ENCODE measurements at places on chromosomes 12 and 14.
A peak's percentile ranks its signal among the peaks of the same experiment; 100 is the strongest.

DNA sequence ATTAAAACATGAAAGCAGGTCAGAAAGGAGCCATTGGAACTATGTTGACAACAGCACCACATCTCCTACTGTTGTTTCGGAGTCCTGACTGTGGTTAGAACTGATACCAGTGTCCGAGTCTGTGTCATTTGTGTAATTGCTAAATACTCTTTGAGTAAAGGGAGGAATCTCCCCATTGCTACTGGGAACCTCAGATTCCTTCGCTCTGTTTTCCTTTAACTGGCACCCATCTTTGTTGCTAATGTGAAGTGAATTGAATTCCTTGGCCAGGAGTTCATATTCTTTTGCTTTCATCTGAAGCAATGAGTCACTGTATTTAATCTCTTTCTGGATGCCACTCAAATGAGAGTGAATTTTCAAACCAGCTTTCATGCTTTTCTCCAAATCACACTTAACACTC is 31.5 kb downstream of the RASSF9 start:
- DNase-seq: no peak

DNA sequence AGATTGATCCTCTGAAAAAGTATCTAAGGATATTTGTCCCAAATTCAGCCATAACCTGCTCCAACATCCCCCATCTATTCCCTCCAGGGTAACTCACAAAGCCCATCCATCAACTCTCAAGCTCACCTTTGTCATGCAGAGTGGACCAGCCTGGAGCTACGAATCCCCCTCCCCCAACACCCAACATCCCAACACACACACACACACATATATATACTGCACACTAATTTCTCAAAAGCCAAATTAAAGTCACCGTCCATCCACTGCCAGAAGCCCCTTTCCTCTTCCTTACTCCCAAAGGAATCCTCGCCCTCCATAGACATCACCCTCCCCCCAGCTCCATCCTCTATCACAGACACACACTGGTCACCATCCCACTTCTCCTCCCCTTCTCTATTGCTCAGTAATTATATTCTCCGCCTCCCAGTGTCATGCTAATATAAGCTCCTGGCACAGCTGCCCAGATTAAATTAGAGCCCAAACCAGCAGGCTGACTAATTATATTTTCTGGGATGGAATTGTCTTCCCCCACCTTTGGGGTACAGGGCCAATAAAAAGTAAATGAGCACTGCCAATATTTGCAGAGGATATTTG is 13.5 kb upstream of the TESPA1 start:
- DNase-seq: no peak

- DNase-seq: no peak
Observed at GRCh38 chr12:122125452-122126341, 47.1 kb downstream of the MLXIP start.

GRCh38 chr14:70121521-70121920 is 67.2 kb downstream of the SLC8A3 start:
- peak; percentile 57 for DNase-seq

DNA sequence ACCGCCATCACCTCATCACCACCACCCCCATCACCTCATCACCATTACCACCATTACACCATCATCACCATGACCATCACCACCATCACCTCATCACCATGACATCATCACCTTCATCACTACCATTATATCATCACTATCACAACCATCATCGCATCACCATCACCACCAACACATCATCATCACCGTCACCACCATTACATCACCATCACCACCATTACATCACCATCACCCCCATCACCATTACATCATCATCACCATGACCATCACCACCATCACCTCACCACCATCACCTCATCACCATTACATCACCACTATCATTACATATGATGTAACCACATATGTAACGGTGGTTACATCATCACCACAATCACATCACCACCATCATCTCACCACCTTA is 132.3 kb downstream of the RIMBP2 start:
- DNase-seq: no peak

DNA sequence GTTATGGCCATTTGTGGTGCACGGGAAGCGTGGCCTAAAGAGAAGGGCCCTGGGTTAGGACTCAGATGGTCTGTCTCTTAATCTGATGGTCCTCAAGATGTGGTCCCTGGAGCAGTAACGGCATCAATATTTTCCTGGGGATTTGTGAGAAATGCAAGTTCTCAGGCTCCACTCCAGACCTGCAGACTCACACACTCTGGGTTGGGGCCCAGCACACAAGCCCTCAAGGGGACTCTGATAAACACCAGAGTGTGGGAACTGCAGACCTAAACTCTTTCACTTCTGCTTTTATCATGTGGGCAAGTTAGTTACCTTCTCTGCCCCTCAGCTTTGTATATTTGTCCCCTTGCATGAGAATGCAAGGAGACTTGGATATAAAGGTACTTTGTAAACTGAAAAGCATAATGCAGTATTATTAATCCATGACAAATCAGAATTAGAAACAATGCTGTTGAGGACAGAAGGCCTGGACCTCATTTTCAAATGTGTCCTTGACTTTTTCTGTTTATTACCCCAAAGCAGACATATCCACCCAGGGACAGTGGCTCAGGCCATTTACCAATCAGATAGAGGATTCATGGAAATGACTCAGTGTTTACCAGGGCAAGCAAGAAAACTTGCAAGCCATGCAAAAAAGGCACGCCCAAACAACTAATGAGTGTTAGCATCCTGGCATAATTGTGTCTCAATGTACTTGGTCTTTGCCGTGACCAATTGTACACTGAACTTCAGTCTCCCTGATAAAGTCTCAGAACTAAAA is 157.0 kb downstream of the ASCL1 start:
- DNase-seq: no peak

GRCh38 chr12:77923882-77924281 is 93.2 kb downstream of the NAV3 start:
- no peak for DNase-seq

DNA sequence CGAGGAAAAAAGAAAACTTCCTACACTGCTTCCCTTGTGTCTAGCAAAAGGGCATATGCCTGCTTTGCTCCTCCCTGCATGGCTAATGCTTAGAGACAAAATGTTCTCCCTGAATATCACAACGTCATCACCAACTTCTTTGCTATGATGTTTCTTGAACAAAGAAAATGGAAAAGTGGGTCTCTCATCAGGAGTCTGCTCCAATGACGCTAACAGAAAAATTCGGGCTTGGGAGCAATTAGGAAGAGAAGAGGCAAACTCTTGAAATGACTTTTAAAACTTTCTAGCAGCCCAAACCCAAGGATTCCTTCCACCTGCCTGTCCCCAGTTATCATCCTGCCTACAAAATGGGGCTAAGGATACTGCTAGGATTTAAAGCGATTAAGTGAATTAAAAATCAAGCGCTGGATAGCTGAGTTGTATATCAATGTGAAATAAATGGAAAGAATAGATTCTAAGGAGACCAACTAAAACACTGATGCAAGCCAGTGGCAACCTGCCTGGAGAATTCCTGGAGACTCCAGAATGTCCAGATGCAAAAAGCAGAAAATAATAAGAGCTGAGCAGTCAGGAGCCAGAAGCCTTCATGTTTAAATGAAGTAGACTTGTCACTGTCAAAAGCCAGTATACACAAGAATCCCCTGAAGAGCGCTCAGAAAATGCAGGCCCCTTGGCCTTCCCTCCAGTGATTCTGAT is 183.8 kb downstream of the DPF3 start:
- no peak for DNase-seq

GRCh38 chr12:88509851-88510250 is 70.4 kb downstream of the KITLG start:
- DNase-seq: no peak

DNA sequence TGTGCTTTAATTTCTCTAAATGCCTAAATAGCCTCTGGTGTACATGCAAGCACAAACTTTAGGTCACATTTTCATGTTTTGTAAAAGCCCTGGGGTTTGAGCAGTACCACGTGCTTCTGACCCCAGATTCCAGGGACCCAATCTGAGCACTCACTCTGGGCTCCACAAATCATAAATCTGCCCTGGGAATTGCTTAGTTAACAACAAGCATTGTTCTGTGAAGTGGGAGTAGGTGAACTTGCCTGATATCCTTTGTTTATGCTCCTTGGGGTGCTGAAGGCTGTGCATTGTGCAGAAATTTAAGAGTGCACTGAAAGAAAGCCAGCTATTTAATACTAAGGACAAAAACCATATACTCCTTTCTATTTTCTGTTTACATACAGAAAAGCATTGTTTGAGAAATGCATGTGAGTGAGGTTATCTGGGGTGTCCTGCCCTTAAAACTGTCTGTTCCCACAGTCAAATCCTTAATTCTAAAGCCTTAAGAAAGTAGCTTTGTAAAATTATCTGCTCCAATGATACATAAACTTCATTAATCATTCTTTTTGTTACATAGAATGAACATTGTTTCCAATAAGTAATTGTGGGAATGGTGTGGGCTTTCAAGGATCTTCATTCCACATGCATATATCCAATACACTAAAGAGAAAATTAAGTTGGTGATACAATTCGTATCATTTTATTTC is 258.6 kb upstream of the NPAS3 start:
- no peak for DNase-seq

- DNase-seq: no peak
Observed at GRCh38 chr14:92615451-92615850, 101.9 kb downstream of the RIN3 start.

- DNase-seq: no peak
Observed at GRCh38 chr14:66249544-66249943, 236.6 kb upstream of the CCDC196 start.

GRCh38 chr12:132154341-132154761 is 10.1 kb downstream of the NOC4L start:
- DNase-seq: no peak

DNA sequence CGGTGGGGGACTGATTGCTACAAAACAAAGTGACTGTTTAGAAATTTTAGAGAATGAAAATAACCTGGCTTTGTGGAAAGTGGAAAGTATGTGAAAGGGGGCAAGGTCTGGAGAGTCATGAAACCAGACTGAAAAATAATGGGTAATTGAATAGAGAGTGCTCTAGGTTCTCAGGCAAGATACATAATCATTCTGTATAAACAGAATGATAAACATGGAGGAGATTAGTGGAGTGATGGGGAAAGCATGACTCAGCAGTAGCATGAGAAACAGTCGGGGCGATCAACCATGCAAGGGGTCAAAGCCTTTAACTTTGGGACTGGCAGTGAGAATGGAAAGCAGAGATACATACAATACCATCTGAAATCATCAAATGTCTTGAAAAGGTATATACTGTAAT is 332.5 kb downstream of the CCER1 start:
- no peak for DNase-seq

DNA sequence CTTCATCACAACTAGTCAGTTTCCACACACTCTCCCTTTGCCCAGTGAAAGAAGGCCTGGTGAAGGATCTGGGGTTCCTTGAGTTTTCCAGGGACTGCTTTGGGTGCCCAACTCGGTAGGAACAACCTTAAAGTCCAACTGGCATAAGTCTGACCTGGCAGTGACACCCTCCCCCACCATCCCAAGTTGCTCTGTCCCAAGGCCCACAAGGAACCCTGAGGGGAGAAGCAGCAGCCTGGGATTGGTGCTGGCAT is 1.6 kb downstream of the KMT2D start:
- no peak for DNase-seq

- DNase-seq: no peak
Observed at GRCh38 chr12:115044073-115044472, 360.1 kb upstream of the TBX3 start.

DNA sequence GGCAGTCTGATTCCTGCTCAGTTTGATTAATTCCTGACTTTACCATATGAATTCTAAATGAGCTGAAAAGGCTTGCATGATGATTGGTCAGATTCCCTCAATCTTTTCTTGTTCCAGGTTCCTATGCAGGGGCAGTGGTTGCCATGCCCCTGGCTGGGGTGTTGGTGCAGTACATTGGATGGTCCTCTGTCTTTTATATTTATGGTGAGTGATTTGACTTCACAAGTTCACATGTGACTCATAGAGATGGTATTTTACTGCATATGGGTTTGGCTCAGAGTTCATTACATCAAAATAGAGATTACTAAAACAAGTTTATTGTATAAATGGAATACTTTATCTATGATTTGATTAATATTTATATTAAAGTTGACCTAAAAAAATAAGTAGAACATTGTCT is 44.8 kb downstream of the SLC17A8 start:
- no peak for DNase-seq

DNA sequence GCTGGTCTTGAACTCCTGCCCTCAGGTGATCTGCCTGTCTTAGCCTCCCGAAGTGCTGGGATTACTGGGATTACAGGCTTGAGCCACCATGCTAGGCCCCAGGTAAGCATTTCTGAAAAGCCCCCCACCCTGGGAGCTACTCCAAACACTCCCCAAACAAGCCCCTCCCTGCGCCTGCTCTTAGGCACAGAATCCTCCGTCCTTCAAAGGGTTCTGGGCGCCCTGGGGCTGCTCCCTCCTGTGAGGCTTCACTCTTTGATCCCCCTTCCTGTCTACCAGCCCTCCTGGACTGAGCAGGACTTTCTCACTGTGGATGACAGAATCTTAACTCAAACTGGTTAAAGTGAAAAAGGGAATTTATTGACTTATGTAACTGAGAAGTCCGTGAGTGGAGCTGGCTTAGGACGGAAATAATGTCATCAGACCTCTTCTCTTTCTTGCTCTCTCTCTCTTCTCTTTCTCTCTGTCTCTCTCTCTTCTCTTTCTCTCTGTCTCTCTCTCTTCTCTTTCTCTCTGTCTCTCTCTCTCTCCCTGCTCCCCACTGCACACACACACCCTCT is 66.9 kb upstream of the CLMN start:
- no peak for DNase-seq

- DNase-seq: no peak
Observed at GRCh38 chr14:94010625-94011024, 13.5 kb downstream of the CCDC197 start.

DNA sequence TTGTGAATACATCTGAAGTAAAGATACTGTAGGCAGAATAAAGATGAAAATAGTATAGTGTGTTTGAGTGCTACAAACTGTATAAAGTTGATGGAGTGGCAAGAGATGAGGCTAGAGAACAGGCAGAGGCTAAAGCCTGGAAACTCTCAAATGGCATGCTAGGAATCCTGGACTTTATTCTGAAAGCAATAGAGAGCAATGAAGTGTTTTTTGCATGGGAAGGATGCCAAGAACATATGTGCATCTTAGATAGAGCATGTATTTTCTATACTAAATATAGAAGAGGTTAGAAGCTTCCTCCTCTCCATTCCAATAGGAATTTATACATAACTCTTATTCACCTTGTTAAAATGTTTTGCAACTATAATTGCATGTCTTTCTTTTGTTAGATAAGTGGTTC is 86.3 kb upstream of the TMTC2 start:
- no peak for DNase-seq

DNA sequence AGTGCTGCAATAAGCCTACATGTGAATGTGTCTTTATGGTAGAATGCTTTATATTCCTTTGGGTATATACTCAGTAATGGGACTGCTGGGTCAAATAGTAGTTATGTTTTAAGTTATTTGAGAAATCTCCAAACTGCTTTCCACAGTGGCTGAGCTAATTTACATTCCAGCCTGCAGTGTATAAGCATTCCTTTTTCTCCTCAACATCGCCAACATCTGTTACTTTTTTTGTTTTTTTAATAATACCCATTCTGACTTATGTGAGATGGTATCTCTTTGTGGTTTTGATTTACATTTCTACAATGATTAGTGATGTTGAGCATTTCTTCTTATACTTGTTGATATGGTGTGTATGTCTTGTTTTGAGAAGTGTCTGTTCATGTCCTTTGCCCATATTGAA is 1186.2 kb downstream of the BCL11B start:
- no peak for DNase-seq
